ENCODE measurements at places on chromosomes 1 and 21.

GRCh38 chr1:158527190-158527815, 26.9 kb downstream of the OR6Y1 start:
- peak; percentile 35 for DNase-seq

GRCh38 chr1:13585612-13585991, 2.0 kb downstream of the PDPN start:
- no peak for DNase-seq

DNA sequence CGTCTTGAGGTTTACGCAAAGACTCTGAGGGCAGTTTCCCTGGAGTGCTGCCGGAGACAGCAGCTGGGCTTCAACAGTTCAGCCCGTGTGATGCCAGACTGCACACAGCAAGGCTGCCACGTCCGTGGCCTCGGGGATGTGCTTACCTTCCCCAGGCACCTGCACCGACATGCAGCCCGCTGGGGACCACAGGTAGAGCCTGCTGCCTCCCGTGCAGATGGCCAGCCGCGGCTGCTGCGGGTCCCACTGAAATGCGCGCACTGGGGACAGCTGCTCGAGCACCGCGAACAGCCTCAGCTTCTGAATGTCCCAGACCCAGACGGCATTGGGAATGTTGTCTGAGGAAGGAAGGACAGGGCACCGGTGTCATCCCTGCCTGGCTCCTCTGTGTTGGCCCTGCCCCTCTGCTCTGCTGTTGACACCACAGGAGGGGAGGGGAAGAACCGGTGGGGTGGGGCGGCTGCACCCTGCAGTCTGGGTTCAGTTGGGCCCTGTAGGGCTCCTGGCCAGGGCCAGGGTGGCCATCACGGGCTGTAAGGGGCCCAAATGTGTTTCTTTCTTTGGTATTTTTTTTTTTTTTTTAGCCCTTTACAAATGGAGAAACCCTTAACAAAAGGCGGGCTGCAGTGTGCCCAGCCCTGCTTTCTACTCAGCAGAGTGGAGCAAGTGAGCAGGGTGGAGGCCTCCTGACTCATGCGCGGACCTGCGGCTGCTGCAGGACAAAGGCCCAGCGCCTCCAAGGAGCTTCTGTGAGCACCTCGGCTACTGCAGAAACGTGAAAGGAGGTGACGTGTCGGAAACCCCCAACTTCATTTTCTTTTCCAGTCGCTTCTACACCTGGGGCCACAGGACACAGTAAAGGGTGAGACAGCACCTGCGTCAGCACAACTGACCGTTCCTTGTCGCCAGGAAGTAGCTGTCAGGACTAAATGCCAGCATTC, 6.8 kb downstream of the TPRG1L start:
- DNase-seq = no peak

GRCh38 chr1:100178091-100178490, at the start of gene LRRC39:
Gene LRRC39, minus strand, starts transcription at chr1:100178256. Its CDS starts 9,740 bp downstream, at chr1:100168516.
- DNase-seq = no peak

- peak; percentile 53 for DNase-seq
Measured at GRCh38 chr1:26122988-26123973, 11.7 kb downstream of the PDIK1L start.

DNA sequence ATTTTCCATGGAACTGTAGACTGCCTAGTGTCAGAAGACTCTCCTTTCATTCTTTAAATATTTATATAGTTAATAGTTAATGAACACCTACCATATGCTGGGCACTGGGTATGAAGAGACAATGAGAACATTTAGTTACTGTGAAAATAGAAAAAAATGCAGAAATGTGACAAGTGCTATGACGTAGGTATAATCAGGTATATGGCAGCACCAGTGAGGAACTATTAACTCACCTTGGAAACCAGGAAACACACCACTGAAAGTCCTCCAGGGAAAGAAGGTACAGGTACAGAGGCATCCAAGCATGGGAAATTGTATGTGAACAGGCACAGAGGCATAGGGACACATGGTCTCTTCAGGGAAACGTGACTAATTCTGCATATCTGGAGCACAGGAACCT, 42.3 kb downstream of the DPT start:
- no peak for DNase-seq

DNA sequence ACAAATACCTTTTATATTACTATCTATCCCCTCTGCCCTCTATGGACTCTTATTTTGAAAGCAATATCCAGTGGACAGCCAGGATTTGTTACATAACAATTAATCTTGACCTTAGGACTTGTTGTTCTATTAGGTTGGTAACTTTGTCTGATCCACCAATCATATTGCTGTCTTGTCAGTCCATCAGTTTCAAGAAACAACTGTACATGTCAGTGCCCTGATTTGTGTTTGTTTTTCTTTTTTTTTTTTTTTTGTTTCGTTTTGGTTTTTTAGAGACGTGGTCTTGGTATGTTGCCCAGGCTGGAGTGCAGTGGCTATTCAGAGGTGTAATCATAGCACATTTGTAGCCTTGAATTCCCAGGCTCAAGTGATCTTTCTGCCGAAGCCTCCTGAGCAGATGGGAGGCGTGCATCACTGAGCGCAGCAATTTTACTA, 1.5 kb upstream of the SCP2 start:
- peak; percentile 49 for DNase-seq

- DNase-seq = no peak
Measured at GRCh38 chr1:212612041-212612961, 3.7 kb downstream of the ATF3 start.

DNA sequence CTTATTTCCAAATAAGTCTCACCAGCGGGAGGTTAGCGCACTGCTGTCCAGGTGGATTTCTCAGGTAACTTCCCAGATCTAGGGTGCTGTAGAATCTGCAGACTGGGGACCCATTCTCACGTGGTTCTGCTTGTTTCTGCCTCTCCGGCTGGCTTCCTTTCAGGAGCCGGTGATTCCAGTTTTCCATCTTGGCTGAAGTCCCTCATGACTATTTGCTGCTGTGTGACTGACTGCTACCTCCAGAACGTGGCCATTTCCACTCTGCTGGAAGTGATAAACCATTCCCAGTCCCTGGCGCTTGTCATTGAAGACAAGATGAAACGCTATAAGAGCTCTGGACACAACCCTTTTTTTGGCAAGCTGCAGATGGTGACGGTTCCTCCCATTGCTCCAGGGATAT, 76.0 kb downstream of the DOP1B start:
- DNase-seq = no peak

GRCh38 chr1:14352897-14353296, 245.6 kb upstream of the KAZN start:
- no peak for DNase-seq

DNA sequence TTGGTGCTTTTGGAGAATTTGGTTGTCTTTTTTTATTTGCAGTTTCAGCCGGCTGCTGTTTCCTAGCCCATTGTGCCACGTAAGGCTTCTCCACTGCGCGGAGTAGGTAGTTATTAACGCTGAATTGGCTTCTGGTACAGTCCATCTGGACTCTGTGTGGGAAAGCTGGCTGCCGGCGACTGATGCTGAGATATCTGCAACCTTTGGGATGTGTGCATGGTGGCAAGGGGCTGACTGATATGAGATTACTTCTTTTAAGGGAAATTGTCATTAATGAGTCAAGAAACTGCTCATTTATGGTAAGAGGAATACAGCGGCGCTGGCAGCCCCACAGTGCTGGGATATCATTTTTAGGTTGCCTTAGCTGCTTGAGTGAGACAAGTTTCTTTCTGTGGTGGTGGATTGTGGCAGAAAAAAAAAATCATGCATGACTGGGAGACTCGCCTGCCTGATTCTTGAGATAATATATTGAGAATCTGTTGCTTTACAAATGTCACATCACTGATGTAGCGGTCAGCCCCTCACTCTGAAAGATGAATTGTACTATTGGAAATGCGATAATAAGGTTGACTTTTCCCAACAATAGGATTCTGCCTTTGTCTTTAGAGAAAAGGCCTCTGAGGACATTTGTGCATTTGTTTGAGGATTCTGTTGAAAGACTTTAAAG, 2.5 kb upstream of the ELAVL4 start:
- DNase-seq = no peak

GRCh38 chr1:236795757-236796667, 920 bp downstream of the MTR start:
- DNase-seq = peak; percentile 60

DNA sequence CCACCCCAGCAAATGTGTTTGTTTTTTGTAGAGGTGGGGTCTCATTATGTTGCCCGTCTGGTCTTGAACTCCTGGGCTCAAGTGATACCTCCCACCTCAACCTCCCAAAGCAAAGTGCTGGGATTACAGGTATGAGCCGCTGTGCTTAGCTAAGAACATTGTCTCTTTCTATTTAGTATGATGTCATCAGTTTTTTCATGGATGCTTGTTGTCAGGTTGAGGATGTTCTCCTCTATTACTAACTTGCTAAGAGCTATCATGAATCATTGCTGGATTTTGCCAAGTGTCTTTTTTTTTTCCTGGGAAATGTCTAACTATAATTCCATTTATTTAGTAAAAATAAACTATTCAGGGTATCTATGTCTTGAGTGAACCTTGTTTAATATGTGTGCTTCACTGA, 19.0 kb upstream of the MPC2 start:
- no peak for DNase-seq

Data from fibroblast of the aortic adventitia (primary cell).